ENCODE measurements at places on chromosomes 4 and X. TPM values are rescaled to one million over a fixed set of nuclear protein-coding genes. Genes with fewer than 3 reads are reported as not detected.

TSPYL2 gene
- 32.2 TPM for total RNA-seq

ANTXR2 gene
- 39.8 TPM for total RNA-seq

PABPC1L2A gene
- 1.7 TPM for total RNA-seq

UCHL1 gene
- 411 TPM for total RNA-seq

GPR119 gene
- not detected for total RNA-seq

ARFIP1 gene
- total RNA-seq: 38.2 TPM

FGF2 gene
- total RNA-seq: 38.1 TPM

CCKAR gene
- total RNA-seq: 3.5 TPM

GPR34 gene
- total RNA-seq: 54.4 TPM

PPP1R3F gene
- 13.4 TPM for total RNA-seq

BEX1 gene
- 96.5 TPM for total RNA-seq

KANTR gene
- 32.8 TPM for total RNA-seq

QRFPR gene
- total RNA-seq: 4.4 TPM

DUX4 gene
- total RNA-seq: not detected

NR3C2 gene
- total RNA-seq: 19.1 TPM
